Activated CD4-positive, alpha-beta T cell treated with anti-CD3 and anti-CD28 coated beads, Interleukin-2, Interleukin-4, amounts not matched to agents 100 ng/mL and 50 ng/mL, durations not matched to agents 16 hours and 8 hours (primary cell): ENCODE measurements at places on chromosomes 1 and 21.

DNA sequence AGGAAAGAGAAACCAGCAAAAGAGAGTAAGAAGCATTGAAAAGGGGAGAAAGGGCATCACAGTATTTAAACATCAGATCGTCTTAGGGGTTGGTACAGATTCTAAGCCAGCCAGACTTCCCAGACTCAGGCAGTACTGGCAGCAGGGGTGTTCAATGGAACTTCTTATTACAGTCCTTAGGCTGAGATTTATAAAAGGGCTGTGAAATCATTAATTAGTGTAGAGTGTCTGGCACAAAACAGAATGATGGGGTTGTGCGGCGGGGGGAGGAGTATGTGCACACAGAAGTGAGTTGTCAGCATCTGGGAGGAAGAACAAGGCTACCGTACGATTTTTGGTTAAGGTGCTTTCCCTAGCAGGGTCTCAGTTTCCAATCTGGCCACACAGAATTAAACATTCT lies 38.2 kb downstream of the ARHGEF11 start:
- no peak for DNase-seq

DNA sequence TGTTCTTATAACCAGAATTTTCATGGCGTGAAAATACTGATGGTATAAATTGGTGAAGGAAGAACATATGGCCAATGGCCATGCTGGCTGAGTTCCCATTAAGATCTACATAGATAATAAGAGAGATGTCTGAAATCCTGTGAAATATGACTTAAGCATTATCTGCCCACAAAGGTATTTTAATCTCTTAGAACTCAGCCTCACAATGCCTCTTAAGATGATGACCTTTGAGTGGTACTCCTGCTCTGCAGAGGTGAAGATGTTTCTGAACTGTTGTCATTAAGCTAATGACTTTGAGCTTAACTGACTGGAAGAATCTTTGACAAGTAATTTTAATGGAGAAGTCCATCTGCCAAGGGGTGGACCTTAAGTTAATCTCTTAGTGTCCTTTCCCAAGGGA lies 148.7 kb downstream of the ZNF326 start:
- DNase-seq: no peak

- no peak for DNase-seq
Measured at GRCh38 chr1:157115429-157115838, 15.8 kb upstream of the ETV3L start.

DNA sequence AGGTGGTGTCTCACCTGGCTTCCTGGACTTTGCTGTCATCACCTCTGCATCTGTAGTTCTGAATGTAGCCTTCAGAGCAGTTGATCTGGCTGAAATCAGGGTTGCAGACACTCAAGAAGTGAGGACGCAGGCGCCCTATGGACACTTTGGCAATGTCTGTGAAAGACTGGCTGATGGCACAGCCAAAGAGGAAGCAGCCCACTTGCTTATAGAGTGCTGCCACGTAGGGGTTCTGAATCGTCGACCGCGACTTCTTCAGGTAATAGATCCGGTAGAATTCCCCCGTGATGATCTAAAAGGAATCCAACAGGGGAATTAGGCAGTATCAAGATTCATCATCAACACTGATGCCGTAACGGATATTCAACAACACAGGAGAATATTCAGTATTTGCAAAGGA lies 55.1 kb downstream of the PLPP3 start:
- no peak for DNase-seq

DNA sequence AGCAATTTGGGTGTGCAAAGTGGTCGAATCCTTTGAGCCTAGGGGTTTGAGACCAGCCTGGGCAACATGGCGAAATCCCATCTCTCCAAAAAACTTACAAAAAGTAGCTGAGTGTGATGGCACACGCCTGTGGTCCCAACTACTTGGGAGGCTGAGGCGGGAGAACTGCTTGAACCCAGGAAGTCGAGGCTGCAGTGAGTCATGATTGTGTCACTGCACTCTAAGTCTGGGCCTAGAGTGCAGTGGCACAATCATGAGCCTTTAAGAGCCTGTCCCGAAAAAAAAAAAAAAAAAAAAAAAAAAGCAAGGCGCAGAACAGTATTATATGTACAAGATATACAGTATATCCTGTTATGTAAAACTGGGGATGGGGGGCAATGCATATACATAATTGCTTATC lies 25.1 kb upstream of the HTR1D start:
- DNase-seq: no peak
